Suprapubic skin (tissue), 4 donors: ENCODE measurements at places on chromosomes 6 and 20. TPM values are rescaled to one million over a fixed set of nuclear protein-coding genes. Genes with fewer than 3 reads are reported as not detected.

DNA sequence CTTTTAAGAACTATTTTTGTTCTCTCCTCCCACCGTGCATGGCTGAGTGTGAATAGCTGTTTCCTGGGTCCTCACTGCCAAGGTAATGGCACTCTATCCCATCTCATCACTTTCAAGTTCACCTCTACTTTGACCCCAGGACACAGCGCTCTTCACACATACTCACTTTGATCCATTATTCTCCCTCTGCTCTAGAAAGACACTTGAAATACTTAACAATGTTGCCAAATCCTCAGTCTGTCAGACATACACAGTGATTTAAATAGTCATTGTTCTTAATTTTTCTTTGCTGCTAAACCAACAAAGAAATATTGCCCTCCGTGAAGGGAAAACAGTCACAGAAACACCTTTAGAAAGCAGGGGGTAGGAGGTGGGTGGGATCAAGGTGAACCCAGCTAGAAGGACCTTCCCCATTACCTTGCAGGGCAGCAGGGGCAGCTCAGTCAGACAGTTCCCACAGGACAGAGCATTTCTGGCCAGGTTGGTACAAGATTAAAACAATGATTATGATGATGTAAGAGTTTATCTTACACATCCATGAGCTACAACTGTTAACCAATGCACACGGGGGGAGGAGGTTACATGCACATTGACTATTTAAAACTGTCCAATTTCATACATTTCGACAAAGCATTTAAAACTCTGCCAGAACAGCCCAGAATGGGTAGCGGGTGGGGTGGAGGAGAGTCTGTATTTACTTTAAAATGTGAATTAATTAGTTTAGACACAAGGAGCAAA is 2.4 kb downstream of the SLC22A23 start:
- H3K4me3 ChIP-seq: peak overlapping the region; percentile 75
- H3K4me1 ChIP-seq: peaks cover 49% of the 10 kb centered on the region
- H3K27ac ChIP-seq: no peak overlapping the region
- DNase-seq: no peak
- no peaks in the 10 kb centered on the region for H3K27me3 ChIP-seq
- H3K36me3 ChIP-seq: no peaks in the 10 kb centered on the region

DNA sequence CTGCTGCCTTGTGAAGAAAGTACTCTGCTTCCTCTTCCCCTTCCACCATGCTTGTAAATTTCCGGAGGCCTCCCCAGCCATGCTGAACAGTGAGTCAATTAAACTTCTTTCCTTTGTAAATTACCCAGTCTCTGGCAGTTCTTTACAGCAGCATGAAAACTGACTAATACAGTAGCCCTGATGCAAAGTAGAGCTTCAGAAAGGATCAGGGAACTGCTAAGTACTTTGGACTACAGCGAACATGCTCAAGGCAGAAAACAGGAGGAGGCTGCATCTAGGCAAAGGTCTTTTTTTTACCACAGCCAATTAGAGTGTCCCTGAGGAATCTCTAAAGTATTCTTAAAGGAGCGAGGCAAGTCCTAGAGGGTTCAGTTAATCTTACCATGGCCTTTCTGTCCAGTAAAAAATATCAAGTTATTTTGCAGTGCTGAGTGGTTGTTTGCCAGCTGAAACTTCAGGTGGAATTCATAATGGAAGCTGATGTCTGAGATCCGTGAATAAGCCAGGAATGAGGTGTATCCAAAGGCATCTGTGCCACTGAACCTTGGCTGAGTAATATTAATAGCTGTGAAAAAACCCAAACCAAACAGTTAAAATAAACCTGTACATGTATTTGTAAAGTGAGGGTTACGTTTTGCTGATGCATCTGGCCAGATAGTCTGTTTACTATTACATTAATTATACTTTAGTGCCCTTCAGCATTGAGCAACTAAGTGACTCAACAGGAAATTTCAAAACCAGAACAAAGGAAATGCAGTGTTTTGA is 170.4 kb downstream of the PHF3 start:
- no peaks in the 10 kb centered on the region for H3K27me3 ChIP-seq
- peak overlapping the region; percentile 74 for H3K27ac ChIP-seq
- DNase-seq: no peak
- no peak overlapping the region for H3K4me3 ChIP-seq
- no peaks in the 10 kb centered on the region for H3K36me3 ChIP-seq

- no peaks in the 10 kb centered on the region for H3K36me3 ChIP-seq
- H3K4me1 ChIP-seq: no peaks in the 10 kb centered on the region
- no peak overlapping the region for H3K4me3 ChIP-seq
These were observed 21.9 kb downstream of the RIMS1 start for GRCh38 chr6:71908162-71908765.

Gene PHACTR1
- total RNA-seq: 7.7 TPM

DNA sequence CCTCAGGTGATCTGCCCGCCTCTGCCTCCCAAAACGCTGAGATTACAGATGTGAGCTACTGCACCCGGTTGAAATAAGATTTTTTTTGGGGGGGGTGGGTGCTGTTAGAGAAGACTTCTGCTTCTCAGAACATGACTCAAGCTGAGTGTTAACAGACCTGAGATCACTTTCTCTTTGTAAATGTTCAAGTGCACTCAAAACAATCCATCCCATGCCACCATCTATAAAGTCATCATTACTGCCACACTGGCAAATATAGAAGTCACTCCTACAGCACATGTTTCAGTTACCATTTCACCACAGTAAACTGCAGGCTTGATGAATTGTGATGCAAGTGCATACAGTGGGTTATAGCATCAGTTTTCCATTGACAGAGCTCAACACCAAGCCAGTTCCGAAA is 9.0 kb downstream of the VPS16 start:
- no peaks in the 10 kb centered on the region for H3K27me3 ChIP-seq
- DNase-seq: no peak
- H3K4me1 ChIP-seq: no peaks in the 10 kb centered on the region
- no peak overlapping the region for H3K4me3 ChIP-seq
- H3K27ac ChIP-seq: no peak overlapping the region

Gene IYD
- total RNA-seq: 3.0 TPM

DNA sequence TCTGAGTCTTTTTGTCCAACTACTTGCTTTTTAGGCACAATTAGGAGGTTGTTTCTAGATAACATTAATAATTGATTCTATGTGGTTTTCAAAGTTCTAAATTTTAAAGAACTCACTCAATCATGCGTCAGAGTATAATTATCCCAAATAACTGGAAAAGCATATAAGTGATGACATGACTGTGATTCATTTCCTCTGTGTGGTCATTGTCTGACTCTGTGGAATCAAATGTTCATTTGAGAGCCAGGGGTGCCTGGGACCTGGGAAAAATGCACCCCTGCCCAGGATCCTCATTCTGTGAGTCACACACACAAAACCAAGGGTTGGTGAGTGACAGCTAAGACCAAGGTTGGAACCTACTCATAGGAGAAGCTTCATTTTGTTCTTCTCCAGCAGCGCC is 127.1 kb upstream of the MLIP start:
- H3K4me3 ChIP-seq: no peak overlapping the region
- H3K27ac ChIP-seq: no peak overlapping the region
- H3K36me3 ChIP-seq: no peaks in the 10 kb centered on the region
- no peaks in the 10 kb centered on the region for H3K27me3 ChIP-seq
- peaks cover 12% of the 10 kb centered on the region for H3K4me1 ChIP-seq
- no peak for DNase-seq

DNA sequence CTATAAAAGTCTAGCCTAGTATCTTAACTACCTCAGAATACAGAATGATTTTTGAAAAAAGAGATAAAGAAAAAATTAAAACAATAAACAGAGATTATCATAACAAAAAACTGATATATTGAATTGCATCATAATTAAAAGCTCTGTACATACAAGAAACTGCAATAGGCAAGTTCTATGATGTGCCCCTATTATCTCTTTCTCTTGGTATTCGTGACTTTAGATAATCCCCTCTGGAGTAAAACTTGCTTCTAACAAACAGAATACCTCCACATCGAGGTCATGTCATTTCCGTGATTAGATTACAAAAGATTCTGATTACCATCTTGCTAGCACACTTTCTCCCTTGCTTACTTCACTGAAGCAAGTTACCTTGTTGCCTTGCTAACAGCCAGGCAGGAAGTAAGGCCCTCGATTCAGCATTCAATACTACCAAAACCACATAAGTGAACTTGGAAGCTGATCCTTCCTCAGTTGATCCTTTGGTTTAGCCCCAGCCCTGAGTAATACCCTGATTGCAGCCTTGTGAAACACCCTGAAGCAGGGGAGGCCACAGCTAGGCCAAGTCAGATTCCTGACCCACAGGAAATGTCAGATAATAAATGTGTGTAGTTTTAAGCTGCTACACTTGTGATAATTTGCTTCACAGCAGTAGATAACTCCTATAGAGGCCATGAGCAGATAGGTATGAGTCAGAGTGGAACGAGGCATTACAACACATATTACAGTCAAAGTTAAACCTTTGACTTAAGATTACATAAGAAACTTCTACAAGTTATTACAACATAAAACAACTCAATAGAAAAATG is 53.7 kb upstream of the TMX4 start:
- no peaks in the 10 kb centered on the region for H3K36me3 ChIP-seq
- no peak overlapping the region for H3K27ac ChIP-seq
- H3K4me1 ChIP-seq: no peaks in the 10 kb centered on the region

DNA sequence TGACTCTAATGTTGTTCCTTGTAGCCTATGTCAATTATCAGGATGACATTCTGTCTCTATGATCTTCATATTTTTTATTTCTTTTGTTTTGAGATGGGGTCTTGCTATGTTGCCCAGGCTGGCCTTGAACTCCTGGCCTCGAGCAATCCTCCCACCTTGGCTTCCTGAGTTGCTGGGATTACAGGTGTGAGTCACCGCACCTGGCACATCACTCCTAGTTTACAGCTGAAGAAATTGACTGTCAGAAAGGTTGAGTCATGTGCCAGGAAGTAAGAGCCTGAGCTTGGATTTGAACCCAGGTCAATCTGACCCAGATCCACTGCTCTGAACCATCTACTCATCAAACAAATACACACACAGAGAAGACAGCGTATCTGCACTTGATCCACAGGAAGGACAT is 14.4 kb downstream of the PPP1R3G start:
- no peaks in the 10 kb centered on the region for H3K4me1 ChIP-seq
- no peaks in the 10 kb centered on the region for H3K36me3 ChIP-seq
- no peak overlapping the region for H3K27ac ChIP-seq
- H3K27me3 ChIP-seq: no peaks in the 10 kb centered on the region
- H3K4me3 ChIP-seq: no peak overlapping the region

- DNase-seq: no peak
- H3K4me3 ChIP-seq: no peak overlapping the region
- no peak overlapping the region for H3K27ac ChIP-seq
- H3K36me3 ChIP-seq: no peaks in the 10 kb centered on the region
These were observed 109.3 kb upstream of the EYA4 start for GRCh38 chr6:133131621-133132465.

Gene C6orf141
- total RNA-seq: 9.8 TPM

Gene PCED1A
- 8.0 TPM for total RNA-seq

DNA sequence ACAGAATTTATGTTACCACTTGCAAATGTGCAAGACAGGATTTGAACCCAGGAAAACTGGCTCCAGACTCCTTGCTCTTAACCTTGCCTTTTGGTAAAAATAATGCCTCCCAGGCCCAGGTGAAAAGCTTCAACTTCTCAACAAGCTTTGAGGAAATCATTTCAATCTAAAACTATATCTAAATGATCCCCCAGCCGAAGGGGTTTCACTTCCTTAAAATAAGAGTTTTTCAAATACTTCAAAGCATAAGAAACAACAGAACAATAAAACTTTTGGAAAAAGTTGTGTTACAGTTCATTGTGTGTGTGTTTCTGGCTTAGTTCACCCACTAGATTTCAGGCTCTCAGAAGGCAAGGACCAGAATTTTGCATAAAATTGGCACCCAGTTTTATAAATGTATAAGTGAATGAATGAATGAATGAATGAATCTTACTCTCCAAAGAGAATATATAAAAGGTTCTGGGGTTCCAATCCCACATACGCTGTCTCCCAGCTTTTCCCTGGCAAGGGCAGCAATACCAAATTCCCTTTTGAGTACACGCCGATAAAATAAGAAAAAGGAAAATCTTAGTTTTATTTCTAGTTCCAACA is 5.4 kb downstream of the OR2H2 start:
- no peaks in the 10 kb centered on the region for H3K36me3 ChIP-seq
- H3K4me1 ChIP-seq: no peaks in the 10 kb centered on the region
- no peak for DNase-seq
- no peak overlapping the region for H3K27ac ChIP-seq
- no peak overlapping the region for H3K4me3 ChIP-seq

DNA sequence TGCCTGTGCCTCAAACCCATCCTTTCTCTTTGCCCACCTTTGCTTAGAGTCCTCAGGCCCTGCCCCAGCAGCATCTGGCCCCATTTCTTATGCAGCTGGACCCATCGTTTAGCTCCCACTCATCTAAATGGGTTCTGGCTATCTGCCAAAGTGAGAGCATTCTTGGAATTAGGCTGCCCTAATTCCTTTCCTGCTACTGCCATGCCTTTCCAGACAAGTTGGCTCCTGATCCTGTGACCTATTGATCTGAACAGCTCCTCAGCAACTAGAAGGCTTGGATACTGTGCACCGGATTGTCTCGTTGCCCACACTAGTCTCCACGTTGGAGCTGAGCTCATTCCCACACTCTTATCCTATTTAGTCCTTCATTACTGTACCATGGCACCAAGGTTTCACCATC is 22.9 kb downstream of the DZANK1 start:
- H3K4me3 ChIP-seq: no peak overlapping the region
- H3K27me3 ChIP-seq: no peaks in the 10 kb centered on the region
- H3K4me1 ChIP-seq: no peaks in the 10 kb centered on the region
- H3K27ac ChIP-seq: no peak overlapping the region
- H3K36me3 ChIP-seq: no peaks in the 10 kb centered on the region
- DNase-seq: no peak

Gene IP6K3
- total RNA-seq: 0.83 TPM

Gene RSPO3
- 3.2 TPM for total RNA-seq

- H3K4me3 ChIP-seq: no peak overlapping the region
- H3K27ac ChIP-seq: no peak overlapping the region
- H3K36me3 ChIP-seq: no peaks in the 10 kb centered on the region
- DNase-seq: no peak
- no peaks in the 10 kb centered on the region for H3K4me1 ChIP-seq
- no peaks in the 10 kb centered on the region for H3K27me3 ChIP-seq
These were observed 11.5 kb downstream of the TAAR2 start for GRCh38 chr6:132612449-132613108.

DNA sequence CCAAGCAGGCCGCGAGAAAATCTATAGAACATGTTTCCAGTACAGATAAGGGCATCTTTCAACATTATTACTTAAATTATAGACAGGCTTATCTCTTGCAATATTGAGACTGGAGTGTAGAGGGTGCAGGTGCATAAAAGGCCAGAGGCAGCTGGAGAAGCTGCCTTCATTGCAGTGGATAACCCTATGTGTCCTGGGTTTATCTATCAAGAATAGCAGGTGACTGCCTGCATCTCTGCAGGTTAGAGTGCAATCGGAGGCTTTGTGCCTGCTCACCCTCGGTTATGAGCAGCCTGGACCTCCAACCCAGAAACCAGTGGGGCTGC is 28.7 kb upstream of the ECI2 start:
- H3K4me3 ChIP-seq: no peak overlapping the region
- DNase-seq: no peak
- H3K27me3 ChIP-seq: no peaks in the 10 kb centered on the region
- no peak overlapping the region for H3K27ac ChIP-seq
- no peaks in the 10 kb centered on the region for H3K4me1 ChIP-seq
- no peaks in the 10 kb centered on the region for H3K36me3 ChIP-seq

Gene SOX18
- 0.79 TPM for total RNA-seq

- peaks cover 5% of the 10 kb centered on the region for H3K4me1 ChIP-seq
- no peaks in the 10 kb centered on the region for H3K27me3 ChIP-seq
- H3K4me3 ChIP-seq: no peak overlapping the region
- DNase-seq: no peak
- H3K36me3 ChIP-seq: no peaks in the 10 kb centered on the region
- no peak overlapping the region for H3K27ac ChIP-seq
These were observed 253.6 kb upstream of the EXOC2 start for GRCh38 chr6:946546-946945.
